ENCODE measurements at places on chromosomes 1 and 21.

GRCh38 chr1:84259989-84260388 is 41.5 kb upstream of the SAMD13 start:
- DNase-seq = no peak

DNA sequence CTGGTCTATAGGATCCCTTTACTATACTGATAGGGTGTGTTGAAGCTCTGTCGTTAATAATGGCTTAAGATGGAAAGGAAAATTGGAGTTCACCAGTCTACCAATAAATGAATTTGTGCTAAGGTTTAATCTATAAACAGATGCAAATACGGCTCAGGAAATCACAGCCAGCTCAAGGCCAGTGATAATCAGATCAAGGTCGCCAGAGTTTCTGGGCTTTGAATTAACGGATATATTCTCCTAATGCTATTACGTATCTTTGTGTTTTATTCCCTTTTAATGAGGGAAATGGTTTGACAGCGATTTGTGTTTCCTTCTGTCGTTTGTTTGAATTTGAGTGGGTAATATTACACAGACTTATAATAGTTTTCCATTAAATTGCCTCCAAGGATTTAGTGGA is 279.6 kb downstream of the BACH1 start:
- DNase-seq = no peak

DNA sequence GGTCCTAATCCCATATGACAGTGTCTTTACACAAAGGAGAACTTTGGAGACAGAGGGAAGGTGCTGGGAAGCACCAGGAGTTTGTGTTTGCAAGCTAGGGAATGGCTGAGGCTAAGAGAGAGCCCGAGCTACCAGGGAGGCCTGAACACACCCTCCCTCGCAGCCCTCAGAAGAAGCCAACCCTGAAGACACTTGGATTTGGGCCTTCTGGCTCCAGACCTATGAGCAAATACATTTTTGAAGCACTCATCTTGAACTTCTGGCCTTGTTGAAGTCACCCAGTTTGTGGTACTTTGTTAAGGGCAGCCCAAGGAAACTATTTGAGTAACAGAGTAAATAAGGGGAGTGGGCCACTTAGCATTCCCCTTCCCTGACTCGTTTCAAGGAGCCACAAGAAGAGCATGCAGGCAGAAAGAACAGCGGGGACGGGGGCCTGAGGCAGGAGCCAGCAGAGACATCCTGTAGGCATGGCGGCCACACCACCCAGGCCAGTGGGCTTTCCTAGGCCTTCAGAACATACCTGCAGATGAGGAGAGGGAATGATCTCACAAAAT is 13.2 kb upstream of the QSOX1 start:
- DNase-seq = peak; percentile 36

DNA sequence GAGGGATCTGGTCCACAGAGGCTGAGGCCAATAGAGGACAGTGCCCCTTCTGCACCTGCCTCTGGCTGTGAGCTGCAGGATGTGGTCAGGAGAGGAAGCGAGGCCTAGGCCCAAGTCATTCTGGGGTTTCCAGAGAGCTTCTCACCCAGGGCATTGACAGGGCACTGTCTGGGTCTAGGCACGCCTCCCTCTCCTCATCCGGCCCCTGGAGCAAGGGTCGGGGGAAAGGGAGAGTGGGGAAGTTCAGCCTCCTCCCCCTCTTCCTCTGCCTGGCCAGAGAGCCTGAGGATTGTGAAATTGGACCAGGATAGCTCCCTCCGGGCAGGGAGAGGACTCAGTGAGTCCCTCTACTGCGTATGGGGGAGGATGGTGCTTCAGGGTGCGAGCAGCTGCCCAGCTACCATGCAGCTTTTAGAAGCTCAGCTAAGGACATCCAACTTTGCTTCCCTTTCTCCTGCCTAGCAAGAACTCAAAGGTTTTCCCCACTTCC is 6.3 kb upstream of the INAVA start:
- DNase-seq = no peak

DNA sequence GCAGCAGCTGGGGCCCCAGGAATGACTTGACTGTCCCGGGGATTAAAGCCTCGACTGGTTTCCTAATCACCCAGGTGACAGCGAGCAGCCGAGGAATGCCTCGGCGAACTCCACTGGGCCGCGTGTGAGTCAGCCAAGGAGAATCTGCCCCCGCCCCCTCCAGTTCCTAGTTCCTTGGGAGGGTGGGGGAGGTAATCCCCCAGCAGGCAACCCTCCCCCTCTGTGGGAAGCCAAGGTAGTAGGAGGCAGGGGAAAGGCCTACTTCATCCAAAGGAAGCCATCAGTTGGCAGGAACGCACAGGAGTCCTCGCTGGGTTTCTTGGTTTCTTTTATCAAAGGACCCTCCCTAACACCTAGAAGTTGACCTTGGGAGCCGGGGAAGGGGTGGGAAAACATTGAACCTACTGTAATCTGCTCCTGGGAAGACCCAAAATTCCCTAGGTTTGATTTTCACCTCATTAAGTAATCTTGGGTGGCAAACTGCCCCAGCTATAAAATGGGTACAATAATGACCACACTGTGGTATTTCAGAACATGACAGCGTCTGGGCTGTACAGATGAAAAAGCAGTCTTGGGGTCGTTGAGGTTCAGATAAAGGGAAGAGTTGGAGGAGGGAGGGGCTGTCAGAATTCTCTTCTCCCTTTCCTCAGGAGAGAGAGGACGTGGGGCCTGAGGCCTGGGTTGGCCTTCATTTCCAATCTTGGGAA is 1.4 kb downstream of the TENT5B start:
- DNase-seq = no peak

DNA sequence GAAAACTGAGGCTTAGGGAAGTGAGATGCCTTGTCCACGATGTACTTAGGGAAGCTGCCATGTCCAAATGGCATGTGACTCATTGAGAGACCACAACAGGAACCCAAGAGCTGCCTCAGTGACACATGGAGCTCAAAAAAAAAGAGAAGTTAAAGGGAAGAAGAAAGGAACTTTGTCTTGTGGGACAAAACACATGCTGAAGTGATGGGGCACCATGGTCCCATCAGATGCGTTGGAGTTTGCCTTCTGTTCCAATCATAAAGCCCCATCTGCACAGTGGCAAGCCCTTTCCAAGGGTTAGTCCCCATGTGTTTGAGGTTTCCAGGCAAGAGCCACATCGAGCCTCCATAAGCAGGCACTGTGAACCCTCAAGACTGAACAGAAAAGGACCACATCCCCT is 8.0 kb downstream of the MED8 start:
- no peak for DNase-seq

DNA sequence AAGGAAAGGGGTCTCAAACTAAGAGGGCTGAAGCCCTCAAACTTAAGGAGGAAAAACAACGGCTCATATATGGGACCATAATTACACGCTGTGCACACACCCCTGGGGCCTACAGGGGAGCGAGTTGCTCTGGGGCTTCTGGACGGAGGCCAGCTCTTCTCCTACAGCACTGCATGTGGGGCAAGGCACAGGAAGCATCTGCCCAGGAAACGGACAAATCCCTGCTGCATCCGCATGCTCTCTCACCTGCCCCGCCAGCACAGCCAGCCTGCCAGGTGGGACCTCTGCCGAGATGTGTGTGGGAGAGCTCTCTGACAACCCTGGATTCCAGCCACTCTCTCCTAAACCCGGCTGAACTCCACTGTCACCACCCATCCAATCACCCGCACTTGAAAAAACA is 54.1 kb downstream of the MRPL37 start:
- no peak for DNase-seq
